ENCODE measurements at places on chromosomes 5 and 9.

- DNase-seq: peak; percentile 48
Observed at GRCh38 chr5:159061179-159061796, 38.4 kb downstream of the EBF1 start.

DNA sequence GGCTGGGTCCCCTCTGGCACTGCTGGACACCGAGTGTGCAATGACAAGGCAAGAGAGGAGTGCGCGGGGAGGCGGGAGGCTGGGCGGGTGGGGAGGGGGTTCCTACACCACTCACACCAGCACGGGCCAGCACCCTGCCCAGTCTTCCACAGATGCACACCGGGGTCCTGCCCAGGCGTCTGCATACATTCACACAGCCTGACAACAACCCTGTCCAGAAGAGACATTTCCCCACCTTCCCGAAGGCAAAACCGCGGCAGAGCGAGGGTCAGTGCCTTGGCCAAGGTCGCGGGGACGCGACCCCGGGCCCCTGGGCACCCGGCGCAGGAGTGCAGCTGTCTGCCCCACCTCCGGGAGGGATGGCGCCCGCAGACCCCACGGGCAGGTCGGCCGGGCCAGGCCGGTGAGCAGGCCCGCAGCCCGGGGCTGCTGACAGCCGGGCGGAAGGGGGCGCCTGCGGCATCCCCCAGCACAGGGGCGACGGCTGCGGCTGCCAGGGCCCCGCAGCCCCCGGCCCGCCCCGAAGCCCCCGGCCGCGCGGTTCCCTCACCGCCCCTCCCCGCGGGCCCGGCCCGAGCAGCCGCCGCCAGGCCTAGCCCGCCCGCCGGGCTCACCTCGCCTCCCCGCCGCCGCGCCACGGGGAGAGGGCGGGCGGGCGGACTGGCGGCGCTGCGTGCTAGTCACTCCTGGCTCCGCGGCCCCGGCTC is 496 bp downstream of the MAPK9 start:
- peak; percentile 69 for DNase-seq

GRCh38 chr5:68458416-68459021 is 243.0 kb downstream of the PIK3R1 start:
- no peak for DNase-seq

DNA sequence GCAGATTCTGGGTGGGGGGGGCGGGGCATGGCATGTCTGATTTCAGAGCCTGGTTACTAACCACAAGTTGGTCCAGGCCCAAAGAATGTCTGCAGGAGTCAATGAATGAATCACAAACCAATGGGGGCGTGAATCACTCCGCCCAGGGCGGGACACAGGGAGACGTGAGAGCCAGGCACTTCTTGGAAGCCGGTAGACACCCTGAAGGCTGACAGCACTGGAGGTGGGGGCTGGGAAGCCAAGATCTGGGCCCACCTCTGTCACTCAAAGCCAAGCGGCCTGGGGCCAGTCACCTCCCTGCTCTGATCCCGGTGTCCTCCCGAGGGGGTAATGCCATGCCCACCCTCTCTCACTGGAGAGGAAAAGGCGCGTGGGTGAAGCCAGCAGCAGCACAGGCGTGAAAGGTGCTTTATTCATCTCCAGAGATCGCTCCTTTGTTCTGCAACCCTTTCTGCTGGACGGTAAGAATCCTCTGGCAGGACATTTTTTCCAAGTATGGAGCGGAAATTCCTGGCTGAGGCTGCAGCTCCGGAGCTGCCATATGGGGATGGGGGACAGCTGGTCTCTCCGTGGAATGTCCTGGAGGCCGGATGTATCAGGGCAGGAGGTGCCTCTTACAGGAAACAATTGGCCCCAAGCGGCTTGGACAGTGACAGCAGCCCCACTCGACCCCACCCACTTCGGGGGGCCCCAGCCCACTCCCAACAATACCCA is 85.0 kb downstream of the STK10 start:
- peak; percentile 98 for DNase-seq

GRCh38 chr5:2251751-2252150 is 369.0 kb upstream of the IRX4 start:
- DNase-seq: no peak

DNA sequence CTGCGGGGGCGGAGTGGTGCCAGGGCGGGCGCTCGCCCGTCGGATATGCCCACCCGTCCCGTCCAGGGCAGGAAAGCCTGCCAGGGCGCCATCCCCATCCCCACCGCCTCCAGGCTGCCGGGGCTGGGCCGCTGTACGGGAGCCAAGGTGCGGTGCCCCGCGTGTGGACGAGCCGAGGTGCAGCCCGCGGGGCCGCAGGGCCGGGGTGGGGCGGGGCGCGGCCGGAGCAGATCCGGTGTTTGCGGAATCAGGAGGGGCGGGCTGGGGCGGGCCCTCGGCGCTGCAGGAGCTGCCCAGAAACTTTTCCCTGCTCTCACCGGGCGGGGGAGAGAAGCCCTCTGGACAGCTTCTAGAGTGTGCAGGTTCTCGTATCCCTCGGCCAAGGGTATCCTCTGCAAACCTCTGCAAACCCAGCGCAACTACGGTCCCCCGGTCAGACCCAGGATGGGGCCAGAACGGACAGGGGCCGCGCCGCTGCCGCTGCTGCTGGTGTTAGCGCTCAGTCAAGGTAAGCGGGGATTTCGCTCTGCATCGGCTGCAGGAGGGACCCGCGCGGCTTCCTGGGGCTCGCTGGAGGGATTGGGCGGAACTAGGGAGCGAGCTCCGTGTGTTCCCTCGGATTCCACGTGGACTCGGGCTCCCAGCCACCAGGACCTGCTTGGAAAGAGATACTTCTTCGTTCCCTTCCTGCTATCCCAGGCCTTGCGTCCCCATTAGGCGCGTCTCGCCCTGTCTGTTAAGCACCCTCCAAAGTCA is at the start of gene ITGA2:
TSS of gene ITGA2 (plus strand) at position 328 of the 756 bp plus-strand sequence. CDS start at position 445, 117 bp downstream.
- DNase-seq: peak; percentile 78

All from astrocyte of the hippocampus (primary cell).